Activated CD4-positive, alpha-beta T cell treated with anti-CD3 and anti-CD28 coated beads, Interleukin-2, Interleukin-4, amounts not matched to agents 100 ng/mL and 50 ng/mL, durations not matched to agents 16 hours and 8 hours (primary cell): ENCODE measurements at places on chromosomes 5 and 9.

- DNase-seq: no peak
Measured at GRCh38 chr9:136640171-136641111, 22.3 kb upstream of the EGFL7 start.

- no peak for DNase-seq
Measured at GRCh38 chr5:88825584-88826315, 57.2 kb downstream of the MEF2C start.

GRCh38 chr9:36922548-36922947 lies 111.5 kb downstream of the PAX5 start:
- no peak for DNase-seq

GRCh38 chr5:19767987-19768386 lies 220.0 kb downstream of the CDH18 start:
- DNase-seq: no peak

- no peak for DNase-seq
Measured at GRCh38 chr5:87535706-87536105, 123.0 kb upstream of the CCNH start.

DNA sequence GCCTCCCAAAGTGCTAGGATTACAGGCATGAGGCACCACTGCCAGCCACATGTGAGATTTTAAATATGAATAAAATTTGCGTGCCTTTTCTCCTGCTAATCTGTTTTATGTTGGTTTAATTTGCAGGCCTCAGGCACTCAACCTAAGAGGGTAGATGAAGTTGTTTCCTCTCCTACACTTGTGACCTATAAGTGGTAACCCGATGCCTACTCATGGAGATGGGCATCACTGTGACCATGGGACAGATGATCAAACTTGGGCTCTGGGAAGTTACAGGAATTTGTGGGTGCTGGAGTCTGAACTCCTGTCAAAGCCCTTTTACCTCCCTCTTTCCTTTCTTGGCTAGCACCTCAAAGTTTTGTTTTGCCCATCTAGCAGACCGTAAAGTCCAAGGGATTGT lies 1.1 kb downstream of the SLC28A3 start:
- no peak for DNase-seq

DNA sequence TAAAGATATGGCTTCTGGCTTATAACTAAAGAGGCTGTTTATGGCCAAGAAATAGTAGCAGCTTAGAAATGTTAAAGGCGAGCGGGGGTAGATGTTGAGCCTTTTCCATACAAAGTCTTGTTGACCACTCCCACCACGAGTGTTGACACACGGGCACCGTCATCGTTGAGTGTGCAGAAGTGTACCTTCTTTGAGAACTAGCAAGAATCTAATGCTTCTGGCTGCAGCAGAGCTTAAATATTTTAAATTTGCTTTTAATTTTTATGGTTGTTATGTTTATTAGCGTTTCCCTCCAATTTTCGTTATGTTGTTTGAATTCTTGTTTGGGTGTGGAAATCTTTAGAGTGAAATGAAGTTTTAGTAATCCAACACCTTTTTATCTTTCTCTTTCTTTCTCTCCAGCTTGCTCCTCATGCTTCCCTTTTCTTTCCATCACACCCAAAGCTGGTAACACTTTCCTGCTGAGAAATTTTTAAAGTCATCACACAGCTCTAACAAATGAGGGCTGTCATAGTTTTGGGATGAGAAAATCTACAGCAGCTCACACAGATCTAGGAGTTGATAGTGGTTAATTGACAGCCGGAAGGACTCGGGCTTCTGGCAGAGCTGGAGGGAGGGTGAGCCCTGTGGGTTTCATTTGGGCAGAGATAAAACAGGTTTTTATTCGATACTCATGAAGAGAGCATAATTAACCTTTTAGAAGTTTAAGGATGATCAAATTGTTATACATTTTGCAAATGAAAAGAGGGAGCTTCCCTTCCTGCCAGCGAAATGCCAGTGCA lies 120.1 kb upstream of the ZNF608 start:
- peak; percentile 8 for DNase-seq

DNA sequence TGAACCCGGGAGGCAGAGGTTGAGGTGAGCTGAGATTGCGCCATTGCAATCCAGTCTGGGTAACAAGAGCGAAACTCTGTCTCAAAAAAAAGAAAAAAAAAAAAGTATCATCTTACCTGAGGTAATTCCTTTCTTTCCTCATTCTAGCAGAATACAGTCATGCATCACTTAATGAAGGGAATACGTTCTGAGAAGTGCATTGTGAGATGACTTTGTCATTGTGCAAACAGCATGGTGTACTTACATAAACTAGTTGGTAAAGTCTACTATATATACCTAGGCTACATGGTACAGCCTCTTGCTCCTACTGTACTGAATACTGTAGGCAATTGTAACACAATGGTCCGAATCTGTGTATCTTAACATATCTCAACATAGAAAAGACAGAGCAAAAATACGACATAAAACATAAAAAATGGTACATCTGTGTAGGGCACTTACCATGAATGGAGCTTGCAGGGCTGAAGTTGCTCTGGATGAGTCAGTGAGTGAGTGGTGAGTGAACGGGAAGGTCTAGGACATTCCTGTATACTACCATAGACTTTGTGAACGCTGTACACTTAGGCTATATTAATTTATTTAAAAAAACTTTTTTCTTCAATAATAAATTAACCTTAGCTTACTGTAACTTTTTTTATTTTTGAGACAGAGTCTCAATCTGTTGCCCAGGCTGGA lies 100.4 kb downstream of the GLDC start:
- no peak for DNase-seq

GRCh38 chr9:85741095-85741874 lies 469 bp downstream of the AGTPBP1 start:
- DNase-seq: peak; percentile 75

DNA sequence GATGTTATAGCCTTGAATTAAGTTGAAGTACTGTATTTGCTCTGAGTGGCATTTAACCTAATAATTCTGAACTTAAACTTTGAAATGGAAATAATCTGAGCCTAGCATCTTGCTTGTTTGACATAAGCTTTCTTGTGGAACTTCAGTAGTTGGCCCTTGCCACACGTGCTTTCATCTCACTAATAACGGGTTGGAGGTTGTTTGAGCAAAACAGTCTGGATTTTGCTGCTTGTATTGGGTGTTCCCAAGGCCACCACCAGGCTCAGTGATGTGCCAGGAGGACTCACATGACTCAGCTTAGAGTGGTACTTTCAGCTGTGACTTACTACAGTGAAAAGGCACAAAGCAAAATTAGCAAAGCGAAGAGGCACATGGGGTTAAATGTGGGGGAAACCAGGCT lies 35.7 kb downstream of the SECISBP2 start:
- no peak for DNase-seq

- DNase-seq: no peak
Measured at GRCh38 chr9:5793812-5794211, 39.1 kb downstream of the ERMP1 start.

GRCh38 chr9:114302727-114303126 lies 20.2 kb upstream of the ORM1 start:
- DNase-seq: no peak

GRCh38 chr9:132413926-132414325 lies 3.9 kb downstream of the CFAP77 start:
- DNase-seq: no peak

- DNase-seq: no peak
Measured at GRCh38 chr9:91589101-91589553, 165.5 kb upstream of the NFIL3 start.
